Testis (tissue), 5 donors: ENCODE measurements at places on chromosomes 16 and 17. TPM values are rescaled to one million over a fixed set of nuclear protein-coding genes. Genes with fewer than 3 reads are reported as not detected.

CCL4L2 gene
- total RNA-seq: not detected

AKAP10 gene
- 38.4 TPM for total RNA-seq

CLEC10A gene
- total RNA-seq: 3.5 TPM

CLEC3A gene
- 0.55 TPM for total RNA-seq

SCIMP gene
- 0.50 TPM for total RNA-seq

HOXB6 gene
- total RNA-seq: 4.3 TPM

MYADML2 gene
- 0.25 TPM for total RNA-seq

KRT40 gene
- total RNA-seq: 0.16 TPM
